Bronchial epithelial cell (primary cell): ENCODE measurements at places on chromosomes 7 and 10. TPM values are rescaled to one million over a fixed set of nuclear protein-coding genes. Genes with fewer than 3 reads are reported as not detected.
A peak's percentile ranks its signal among the peaks of the same experiment; 100 is the strongest.

- no peak for DNase-seq
These were observed 63.4 kb upstream of the ANK3 start for GRCh38 chr10:60453036-60453435.

- DNase-seq = no peak
These were observed 229.7 kb downstream of the ELMO1 start for GRCh38 chr7:37218956-37219355.

GRCh38 chr7:71019706-71020105, 112.2 kb upstream of the GALNT17 start:
- no peak for DNase-seq

- DNase-seq = no peak
These were observed 20.8 kb downstream of the BRAF start for GRCh38 chr7:140903741-140904480.

DNA sequence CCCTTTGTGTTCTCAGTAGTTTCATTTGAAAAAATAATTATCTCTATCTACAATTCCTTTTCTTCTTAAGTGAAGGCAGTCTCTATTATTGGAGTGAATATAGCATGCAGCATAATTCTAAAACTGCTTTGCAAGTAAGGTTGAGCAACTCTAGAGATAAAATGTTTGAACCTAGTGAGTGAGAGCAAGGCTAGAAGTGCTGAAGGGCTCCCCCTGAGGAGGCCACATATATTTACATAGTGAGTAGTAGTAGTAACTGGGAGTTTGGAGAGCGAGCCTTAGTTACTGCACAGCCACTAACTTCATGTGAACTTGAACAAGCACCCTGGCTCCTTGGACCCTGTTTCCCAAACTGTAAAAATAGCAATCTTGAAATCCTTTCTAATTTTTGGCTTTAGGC, 141.5 kb upstream of the DKK1 start:
- peak; percentile 2 for DNase-seq

DNA sequence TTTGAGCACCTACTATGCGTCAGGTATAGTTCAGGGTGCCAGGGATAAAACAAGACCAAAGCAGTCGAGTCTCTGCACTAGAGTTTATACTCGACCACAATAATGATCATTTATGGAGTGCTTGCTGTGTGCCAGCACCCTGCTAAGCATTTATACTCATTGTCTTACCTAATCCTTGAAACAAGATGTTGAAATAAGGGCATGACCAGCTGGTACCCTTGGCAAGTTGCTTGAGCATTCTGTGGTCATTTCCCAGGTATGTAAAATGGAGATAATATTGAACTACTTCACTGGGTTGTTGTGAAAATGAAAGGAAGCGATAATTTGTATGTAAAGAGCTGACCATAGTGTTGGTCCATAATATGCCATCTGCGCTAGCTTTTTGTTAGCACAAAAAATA, 185.4 kb downstream of the CYP26A1 start:
- DNase-seq = peak; percentile 25

- DNase-seq = peak; percentile 32
These were observed 1.7 kb upstream of the SPACDR start for GRCh38 chr7:100465702-100466311.

- DNase-seq = peak; percentile 17
These were observed 248.2 kb downstream of the SKAP2 start for GRCh38 chr7:26616235-26616634.

DNA sequence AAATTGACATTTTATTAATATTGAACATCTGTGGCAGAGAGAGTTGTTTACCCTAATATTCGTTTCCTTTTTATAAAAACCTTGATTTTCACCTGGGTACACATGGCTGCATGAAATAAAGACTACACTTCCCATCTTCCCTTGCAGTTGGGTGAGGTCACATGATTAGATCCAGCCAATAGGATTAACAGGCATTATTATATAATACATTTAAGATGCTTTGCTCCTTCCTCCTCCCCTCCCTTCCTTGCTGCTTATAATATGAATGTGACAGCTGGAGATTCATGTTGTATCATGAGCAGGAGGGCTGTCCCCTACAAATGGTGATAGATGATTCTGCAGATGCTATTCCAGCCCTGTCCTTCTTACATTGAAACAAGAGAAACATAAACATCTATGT, 146.6 kb downstream of the SH2D4B start:
- DNase-seq = peak; percentile 70

- no peak for DNase-seq
These were observed 145.5 kb downstream of the TRIL start for GRCh38 chr7:28812616-28813015.

DNA sequence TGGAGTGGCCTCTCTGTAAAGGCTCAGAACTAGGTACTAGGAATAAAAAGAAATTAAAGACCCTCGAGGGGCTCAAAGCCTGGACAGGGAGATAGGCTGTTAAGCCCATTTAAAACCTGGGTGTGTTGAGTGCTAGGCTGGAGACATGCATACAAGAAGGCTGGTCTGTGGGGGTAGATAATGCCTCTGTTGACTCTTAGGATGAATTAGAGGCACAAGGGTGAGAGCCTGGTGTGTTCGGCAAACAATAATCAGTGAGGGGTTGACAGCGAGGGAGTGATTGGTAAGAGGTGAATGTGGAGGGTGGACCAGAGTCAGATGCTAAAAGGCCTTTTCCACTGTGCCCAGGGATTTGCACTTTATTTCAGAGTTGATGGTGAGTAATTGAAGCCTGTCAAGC, 12.7 kb downstream of the GSTO2 start:
- no peak for DNase-seq

DNA sequence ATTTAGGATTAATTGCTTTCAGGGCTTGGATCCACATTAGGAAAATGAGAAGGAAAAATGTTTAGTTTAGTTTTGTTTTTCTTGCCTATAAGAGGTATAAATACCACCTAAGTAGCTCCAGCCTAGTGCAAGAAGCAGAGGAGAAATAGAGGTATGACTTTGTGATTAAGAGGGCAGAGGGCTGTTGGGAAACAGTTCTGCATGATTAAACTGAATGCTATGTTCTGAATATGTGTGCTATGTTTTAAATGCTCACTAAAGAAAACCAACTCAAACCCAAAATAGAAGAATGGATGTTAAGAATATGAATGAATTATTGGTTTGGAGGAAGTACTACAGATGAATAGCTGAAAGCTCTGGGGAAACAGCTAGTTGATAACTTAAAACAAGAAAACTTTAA, 7.6 kb downstream of the CALCR start:
- peak; percentile 53 for DNase-seq

GRCh38 chr10:27688276-27688675, 57.3 kb downstream of the MKX start:
- no peak for DNase-seq

DNA sequence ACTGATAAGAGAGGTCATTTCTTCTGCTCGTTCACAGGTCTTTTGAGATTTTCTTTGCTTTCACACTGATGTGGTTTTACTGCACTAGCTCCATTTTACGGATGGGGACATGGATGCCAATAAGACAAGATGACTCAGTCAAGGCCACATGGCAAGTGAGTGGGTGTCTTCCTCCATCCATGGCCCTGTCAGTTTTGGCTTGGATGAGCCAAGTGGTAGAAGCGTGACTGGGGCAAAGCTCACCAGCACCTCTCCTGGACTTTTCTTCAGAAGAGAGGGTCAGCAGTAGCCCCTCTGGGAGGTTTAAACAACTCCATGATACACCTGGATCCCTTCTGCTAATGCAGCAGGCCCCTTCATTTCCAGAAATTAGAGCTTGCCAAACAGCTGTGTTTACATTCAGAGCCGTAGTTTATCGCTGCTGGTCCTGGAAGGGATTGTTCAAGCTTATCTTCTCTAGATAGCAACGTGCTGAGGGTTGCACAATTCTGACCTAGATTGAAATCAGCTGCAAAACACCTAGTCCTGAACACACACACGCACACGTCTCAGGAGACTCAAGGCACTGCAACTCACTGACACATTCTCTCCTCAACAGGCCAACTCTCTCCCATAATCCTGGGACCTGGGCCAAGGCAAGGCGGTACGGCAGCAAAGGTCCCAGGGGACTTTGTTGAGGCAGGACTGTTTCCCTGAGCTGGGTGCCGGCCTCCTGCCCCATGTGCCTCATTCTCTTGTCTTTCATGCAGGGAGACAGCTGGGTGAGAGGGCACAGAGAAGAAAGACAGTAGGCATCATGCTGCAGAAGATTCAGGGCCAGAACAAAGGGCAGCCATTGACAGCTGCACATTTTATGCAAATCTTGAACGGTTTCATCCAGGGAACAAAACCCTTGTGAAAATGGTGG, 14.2 kb upstream of the PDCD4 start:
- DNase-seq = peak; percentile 82

- DNase-seq = no peak
These were observed 231.8 kb downstream of the AHR start for GRCh38 chr7:17530244-17530643.

DNA sequence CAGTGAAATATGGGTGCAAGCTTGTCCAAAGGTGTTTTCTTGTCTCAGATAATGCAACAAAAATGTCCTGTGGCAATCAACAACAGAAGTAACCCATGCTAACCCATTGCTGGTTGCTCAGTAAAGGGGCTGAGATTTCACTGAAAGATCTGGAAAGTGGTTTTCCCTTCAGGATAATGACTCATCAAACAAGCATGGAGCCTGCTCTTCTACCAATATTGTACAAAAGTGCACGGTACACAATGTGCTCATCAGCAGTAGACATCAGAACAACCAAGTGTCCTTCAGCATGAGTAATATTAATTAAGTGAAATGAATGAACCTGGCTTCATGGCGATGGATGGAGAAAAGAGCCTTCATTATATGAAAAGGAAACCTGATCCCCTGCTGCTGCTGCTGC, 287.1 kb upstream of the NEBL start:
- peak; percentile 70 for DNase-seq

DNA sequence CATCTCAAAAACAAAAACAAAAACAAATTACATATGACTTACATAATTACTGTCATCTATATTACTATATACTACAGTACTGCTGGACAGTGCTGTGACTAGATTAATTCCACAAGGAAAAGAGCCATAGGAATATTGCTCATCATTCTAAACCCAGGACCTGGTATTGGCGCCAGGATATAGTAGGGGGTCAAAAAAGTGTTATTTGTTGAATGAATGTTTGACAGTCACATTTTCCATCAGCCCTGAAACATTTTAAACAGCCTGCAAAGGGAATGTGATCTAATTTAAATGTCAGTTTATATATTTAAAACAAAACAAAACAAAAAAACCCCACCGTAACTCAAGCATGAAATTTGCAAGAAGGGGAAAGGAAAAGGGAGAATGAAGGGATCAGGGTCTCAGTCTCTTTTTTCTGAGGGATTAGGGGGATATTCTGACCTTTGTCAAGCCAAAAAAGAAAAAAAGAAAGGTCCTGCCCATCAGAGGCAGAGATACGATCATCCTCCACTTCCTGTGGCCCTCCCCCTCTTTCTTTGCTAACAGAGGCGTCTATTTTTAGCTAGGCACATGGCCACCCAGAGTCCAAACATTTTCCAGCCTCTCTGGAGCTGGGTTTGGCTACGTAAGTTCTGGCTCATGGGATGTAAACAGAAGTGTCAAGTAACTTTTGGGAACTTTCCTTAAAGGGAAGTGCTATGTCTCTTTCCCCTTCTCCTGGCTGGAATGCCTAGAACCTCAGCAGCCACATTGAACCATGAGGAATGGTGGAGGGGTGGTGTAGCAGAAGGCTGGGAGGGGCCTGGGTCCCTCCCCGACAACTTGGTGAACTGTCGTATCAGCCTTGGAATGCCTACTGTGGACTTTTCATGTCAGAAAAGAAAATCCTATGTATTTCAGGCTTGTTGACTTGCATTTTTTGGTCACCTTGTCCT, 44.6 kb upstream of the DLG5 start:
- DNase-seq = peak; percentile 50

GRCh38 chr7:22832401-22832800, 9.8 kb upstream of the TOMM7 start:
- DNase-seq = peak; percentile 8

- no peak for DNase-seq
These were observed 394.7 kb downstream of the TFEC start for GRCh38 chr7:115635876-115636275.

DNA sequence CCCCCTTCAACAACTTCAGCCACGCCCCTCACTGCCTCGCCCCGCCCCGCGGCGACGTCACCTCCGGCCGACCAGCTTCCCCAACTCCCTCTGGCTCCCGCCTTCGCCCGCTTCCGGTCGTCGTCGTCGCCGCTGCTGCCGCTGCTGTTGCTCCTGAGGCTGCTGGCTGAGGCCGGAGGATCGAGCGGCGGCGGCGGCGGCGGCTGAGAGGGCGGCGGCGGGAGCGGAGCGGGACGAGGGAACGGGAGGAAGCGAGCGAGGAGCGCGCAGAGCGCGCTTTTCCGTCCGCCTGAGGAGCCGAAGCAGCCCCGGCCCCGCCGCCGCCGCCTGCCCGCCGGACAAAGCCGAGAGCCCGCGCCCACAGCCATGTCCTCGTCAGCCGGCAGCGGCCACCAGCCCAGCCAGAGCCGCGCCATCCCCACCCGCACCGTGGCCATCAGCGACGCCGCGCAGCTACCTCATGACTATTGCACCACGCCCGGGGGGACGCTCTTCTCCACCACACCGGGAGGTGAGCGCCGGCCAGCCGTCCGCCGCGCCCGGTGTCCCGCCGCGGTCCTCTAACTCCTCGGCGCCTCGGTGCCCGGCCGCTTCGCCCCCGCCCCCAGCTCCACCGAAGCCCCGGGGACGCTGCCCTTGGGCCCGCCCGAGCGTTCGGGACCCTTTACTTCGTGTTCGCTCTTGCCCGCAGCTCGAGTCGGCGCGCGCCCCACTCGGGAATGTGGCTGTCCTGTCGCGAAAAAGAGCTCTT, at the start of gene EIF4EBP2:
Gene EIF4EBP2 (plus strand): TSS at position 110 of the 751 bp plus-strand sequence. CDS start 257 bp downstream, at position 367.
- DNase-seq = peak; percentile 87

DNA sequence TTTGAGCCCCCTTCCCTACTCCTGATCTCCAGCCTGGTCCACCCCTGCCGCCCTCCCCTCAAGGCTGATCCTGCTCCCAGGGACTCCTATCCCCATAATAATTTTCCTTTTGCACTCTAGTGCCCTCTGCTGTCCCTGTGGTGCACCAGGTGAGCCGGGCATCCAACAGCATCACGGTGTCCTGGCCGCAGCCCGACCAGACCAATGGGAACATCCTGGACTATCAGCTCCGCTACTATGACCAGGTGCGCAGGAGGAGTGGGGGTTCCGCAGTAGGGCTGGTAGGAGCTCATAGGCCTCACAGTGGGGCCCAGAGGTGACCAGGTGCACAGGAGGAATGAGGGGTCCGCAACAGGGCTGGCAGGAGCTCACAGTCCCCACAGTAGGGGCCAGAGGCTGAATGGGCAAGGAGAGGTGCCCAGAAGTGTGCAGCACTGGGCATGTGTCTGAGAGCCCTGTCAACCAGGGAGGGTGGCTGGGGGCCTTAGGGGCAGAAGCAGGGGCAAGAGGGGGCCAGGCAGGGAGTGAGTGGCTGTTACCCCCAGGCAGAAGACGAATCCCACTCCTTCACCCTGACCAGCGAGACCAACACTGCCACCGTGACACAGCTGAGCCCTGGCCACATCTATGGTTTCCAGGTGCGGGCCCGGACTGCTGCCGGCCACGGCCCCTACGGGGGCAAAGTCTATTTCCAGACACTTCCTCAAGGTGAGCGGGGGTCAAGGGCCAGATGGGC, 11.7 kb downstream of the EPHB6 start:
- peak; percentile 26 for DNase-seq

GRCh38 chr10:56646329-56647111, 285.5 kb upstream of the ZWINT start:
- no peak for DNase-seq

Gene TBL2
- 63.4 and 78.7 TPM in 2 replicates for total RNA-seq

Gene TMEM254
- 7.1 and 21.1 TPM in 2 replicates for total RNA-seq

Gene CLRN3
- total RNA-seq = not detected in 2 replicates

Gene BCL7B
- total RNA-seq = 21.3 and 23.6 TPM in 2 replicates

Gene CALML3
- 0.53 and 1.0 TPM in 2 replicates for total RNA-seq

Gene FZD1
- total RNA-seq = 2.4 and 4.1 TPM in 2 replicates

Gene GJD4
- total RNA-seq = not detected in 2 replicates

Gene CCL24
- not detected in 2 replicates for total RNA-seq

Gene SLC26A4
- total RNA-seq = 0.53 and 1.3 TPM in 2 replicates

Gene KAT6B
- total RNA-seq = 8.7 and 12.9 TPM in 2 replicates
